ENCODE measurements at places on chromosomes 11 and 22. TPM values are rescaled to one million over a fixed set of nuclear protein-coding genes. Genes with fewer than 3 reads are reported as not detected.

Gene LMNTD2
- 2.2 TPM for total RNA-seq

Gene MYOD1
- total RNA-seq: not detected

Gene ACCS
- total RNA-seq: 5.1 TPM

Gene ACP2
- 32.3 TPM for total RNA-seq

GRCh38 chr11:10477690-10478046, 22.6 kb downstream of the AMPD3 start:
- no peak for DNase-seq

Gene SCO2
- total RNA-seq: not detected

Gene PITPNM1
- total RNA-seq: 58.9 TPM

Gene LRRC74B
- not detected for total RNA-seq

DNA sequence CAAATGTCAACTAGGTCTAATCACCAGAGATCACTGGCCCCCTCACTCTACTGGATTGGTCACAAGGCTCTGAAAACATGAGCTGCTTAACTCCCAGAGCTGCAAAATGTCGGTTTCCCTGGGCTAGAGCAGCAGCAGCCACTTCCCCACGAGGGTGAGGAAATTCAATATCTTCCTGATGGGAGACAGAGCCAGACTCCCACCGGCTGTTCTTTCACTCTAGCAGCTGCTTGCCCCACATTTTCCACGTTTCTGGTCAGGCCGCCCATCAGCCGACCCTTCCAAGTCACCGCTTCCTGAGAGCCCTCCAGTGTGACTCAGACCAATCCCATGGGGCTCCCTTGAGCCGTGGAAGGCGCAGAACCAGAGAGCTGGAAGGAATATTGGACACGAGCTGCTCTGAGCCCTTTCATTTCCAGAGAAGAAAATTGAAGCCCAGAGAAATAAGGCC, 227.0 kb downstream of the ADAMTS15 start:
- DNase-seq: no peak

GRCh38 chr11:80722629-80723028, 1281.8 kb upstream of the TENM4 start:
- no peak for DNase-seq

- DNase-seq: no peak
These were observed 15.4 kb upstream of the HYLS1 start for GRCh38 chr11:125872138-125872491.

Gene INSC
- total RNA-seq: 0.58 TPM

Gene HBB
- total RNA-seq: not detected

DNA sequence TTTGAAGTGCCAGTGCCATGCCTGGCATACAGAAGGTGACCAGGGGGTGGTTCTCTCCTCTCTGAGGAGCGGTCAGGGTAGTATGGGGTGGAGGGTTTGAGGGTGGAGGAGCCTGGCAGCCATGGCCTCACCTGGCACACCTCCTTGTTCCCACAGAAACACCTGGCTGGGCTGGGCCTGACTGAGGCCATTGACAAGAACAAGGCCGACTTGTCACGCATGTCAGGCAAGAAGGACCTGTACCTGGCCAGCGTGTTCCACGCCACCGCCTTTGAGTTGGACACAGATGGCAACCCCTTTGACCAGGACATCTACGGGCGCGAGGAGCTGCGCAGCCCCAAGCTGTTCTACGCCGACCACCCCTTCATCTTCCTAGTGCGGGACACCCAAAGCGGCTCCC, 9.6 kb downstream of the SERPINH1 start:
- no peak for DNase-seq

- DNase-seq: no peak
These were observed 271.2 kb upstream of the SYN3 start for GRCh38 chr22:33329398-33329797.

DNA sequence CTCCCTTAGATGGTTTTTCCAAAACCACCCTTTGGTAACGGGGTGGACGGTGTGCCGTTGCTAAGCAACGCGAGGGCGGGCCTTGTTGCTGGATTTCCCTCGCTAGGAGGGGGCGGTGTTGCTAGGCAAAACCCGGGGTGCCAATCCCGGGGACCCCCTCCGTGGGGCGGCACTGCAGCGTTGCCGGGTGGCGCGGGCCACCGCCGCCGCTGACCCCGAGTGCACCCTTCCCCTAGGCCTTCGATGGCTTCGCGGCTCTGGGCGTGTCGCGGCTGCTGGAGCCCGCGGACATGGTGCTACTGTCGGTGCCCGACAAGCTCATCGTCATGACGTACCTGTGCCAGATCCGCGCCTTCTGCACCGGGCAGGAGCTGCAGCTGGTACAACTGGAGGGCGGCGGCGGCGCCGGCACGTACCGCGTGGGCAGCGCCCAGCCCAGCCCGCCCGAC, 8.9 kb downstream of the EHBP1L1 start:
- DNase-seq: no peak

- no peak for DNase-seq
These were observed 723.2 kb downstream of the BRD1 start for GRCh38 chr22:49104434-49104833.

Gene MDK
- total RNA-seq: 604 TPM

GRCh38 chr11:75554258-75555022, 7.6 kb upstream of the SERPINH1 start:
- DNase-seq: no peak

Gene KCNE3
- total RNA-seq: 4.9 TPM

- no peak for DNase-seq
These were observed 97.7 kb downstream of the NXPE2 start for GRCh38 chr11:114775875-114776621.

DNA sequence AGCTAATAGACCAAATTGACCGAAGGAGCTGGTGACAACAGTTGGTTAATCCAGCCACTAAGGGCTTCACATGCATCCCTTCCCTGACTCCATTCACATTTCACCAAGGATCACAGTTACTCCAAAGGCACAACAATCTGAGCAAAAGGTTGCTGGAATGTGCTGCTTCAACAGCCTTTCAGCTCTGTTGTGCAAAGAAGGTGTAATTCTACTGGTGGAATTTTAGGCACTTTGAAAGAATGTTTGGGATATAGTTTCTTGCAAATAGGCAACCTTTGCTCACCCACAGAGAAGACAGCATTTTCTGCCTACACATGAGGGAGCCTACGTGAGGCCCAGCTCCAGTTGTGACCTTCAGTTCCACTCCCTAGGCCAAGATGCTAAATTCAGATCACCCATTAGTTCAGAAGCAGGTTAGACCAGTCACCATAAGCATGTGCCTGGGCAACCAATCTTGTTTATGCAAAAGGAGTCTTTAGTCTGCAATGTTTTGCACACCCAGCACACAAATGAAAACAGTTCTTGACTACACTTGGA, 21.6 kb upstream of the FCHSD2 start:
- DNase-seq: no peak

DNA sequence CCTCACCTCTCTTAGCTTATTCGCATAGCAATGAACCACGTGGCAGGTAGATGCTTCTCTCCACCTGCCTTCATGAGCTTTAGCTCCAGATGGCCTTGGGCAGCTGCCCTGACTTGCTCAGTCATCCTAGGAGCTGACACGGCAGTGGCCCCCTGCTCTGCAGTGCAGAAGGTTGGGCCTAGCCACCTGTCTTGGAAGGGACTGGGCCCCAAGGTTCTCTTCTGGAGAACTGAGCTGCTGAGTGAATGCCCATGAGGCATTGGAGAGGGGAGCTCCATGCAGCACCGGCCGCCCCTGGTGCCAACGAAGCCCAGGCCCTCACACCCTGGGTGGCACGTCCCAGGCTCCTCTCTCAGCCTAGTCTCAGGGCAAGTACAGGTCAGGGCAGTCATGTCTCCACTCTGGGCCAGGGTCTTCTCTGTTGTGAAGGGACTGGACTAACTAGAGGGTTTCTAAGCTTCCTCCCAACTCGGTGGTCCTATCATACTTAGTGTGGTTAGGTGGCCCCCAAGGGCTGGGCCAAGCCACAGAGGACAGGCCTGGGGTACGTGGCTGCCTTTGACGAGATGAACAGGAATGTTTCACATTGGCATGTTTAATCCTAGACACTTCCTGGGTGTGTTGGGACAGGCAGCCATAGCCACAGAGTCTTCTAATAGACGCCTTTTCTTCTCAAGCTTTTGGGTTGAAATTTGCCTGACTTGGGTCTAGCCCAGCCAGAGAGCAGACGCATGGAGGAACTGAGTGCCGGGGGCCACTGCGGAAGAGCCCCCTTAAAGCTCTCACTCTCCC, 47.9 kb downstream of the ALX4 start:
- no peak for DNase-seq

Gene RASL10A
- total RNA-seq: 0.12 TPM

GRCh38 chr11:72981080-72981479, 161.0 kb downstream of the FCHSD2 start:
- no peak for DNase-seq

GRCh38 chr11:111589886-111590499, 12.3 kb upstream of the SIK2 start:
- DNase-seq: no peak

DNA sequence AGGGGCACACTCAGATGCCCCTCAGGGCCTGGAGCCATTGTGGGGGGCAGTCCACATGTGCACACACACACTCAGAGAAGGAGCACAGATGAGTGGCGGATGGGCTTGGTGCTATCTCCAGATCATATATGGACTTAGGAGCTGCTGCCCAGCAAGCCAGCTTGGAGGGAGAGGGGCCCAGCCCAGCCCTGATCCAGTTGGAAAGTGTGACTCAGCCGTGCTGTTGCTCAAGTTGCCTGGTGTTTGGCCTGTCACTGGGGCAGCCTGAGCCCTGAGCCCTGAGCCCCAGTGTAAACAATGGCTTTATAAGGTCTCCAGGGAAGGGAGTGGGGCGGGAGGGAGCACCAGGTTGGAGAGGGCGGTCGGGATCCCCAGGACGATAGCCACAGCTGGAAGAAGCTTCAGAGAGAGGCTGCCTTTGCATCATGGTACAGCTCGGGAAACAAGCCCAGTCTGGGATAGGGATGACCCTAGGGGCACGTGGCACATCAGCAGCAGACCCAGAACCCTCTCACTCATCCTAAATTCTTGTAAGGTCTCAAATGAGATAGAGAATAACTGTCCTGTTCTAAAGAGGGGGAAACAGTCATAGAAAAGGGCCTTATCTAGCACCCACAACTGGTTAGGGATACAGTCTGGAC, 4.8 kb downstream of the SELENOM start:
- DNase-seq: no peak

DNA sequence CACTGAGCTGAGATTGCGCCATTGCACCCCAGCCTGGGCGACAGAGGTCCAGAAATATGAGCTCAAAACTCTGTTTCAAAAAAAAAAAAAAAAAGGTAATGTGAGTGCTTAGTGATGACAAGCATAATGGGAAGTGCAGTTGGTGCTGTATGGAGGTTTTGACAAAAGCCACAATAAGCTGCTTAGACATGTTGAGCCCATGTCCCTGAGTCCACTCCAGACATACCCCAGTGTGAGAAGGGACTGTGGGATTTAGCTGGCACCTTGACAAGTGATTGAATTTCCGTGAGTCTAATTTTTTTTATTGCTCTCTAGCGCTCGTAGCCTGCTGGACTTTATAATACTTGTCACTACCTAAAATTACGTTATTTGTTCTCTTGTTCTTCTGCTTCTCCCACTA, 15.1 kb upstream of the LGR4 start:
- DNase-seq: no peak

GRCh38 chr11:72579816-72580641, 94.2 kb downstream of the PDE2A start:
- DNase-seq: no peak

DNA sequence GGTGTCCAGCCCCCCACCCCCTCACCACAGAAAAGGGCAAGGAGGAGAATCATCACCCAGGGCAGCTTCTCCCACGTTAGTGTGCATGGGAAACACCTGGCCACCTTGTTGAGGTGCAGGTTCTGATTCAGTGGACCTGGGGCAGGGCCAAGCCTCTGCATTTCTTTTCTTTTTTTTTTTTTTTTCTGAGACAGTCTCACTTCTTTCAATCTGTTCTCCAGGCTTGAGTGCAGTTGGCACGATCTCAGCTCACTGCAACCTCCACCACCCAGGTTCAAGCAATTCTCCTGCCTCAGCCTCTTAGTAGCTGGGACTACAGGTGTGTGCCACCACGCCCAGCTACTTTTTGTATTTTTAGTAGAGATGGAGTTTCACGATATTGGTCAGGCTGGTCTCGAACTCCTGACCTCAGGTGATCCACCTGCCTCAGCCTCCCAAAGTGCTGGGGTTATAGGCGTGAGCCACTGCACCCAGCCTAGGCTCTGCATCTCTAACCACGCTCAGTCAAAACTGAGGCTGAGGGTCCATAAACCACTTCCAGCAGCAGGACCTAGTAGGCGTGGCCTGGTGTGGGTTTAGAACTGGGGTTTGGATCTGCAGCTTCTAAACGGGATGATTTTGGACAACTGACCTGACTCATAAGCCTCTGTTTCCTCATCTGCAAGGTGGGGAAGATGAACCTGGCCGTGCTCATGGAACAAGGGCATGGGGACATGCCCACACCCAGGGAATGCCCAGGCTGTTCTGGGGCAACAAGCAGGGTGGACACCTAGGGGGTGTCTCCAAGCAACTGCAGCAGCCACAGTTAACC, 734 bp downstream of the ZP1 start:
- no peak for DNase-seq

DNA sequence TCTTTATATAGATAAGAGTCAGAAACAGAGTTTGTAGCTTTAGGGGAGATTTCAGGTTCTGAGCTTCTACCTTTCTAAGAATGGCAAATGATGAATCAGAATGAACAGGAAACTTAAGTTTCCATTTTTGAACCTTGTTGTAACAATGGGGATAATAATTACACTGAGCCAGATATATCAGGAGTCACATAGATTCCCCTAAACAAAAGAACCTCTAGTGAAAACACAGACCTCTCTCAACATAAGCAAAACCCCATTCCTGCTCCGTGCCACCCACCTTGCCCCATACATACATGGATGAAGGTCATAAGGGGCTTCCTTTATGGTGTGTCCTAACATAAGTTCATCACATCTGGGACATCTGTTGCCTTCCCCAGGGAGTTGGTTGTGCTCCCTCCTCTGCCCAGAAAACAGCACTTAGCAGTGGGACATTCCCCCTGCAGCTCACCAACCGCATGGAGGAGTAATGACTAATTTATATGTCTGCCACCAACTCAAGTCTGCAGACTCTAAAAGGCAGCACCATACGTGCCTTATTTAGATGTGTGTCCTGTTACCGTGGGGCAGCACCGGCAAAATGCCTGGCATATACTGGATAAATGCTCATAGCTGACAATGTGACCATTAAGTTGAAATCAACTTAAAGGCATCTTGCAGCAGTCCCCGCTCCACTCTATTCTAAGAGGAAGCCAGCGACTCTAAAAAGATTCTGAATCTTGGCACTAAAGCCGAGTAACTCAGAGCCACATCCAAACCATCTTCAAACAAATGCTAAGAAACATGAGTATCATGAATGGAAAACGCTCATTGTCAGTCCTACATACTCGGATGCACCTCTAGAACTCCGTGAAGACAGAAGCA, 8.0 kb downstream of the JAML start:
- DNase-seq: no peak

Gene GAS2
- total RNA-seq: 1.2 TPM

All from epithelial cell of proximal tubule (primary cell).